Fibroblast of skin of scalp (primary cell): ENCODE measurements at places on chromosomes 2 and 18.

DNA sequence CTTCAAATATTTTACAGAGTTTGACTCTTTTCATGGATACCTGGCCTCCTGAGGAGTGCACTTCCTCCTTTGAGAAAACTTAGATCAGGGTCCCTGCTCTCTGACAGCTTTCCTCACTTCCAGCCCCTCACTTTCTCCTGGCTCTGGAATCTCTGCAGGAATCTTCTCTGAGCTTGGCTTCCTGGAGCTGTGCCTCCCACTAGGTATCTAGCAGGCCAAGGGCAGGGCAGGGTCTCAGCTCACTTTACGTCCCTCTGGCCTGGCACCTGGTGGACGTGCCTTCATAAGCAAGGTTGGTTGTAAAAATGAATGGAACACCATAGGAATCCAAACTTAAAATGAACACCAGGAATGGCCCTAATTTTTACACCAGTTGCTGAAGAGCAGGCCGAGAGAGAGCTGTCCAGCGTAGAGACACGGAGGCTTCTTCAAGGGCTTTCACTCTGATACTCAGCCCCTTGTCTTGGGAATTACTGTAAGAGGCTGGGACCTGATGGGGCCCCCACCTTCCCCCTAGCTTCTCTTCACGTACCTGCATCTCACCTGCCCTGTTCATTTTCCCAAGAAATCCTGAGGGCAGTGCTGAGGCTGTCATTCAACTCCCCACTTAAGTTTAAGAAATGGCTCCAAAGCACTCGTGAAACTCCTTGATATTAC is 426.9 kb upstream of the ID2 start:
- no peak for DNase-seq

- no peak for DNase-seq
Measured at GRCh38 chr2:233036162-233036838, 3.8 kb downstream of the NEU2 start.

GRCh38 chr18:76476665-76477561 is 18.1 kb downstream of the ZNF516 start:
- peak; percentile 77 for DNase-seq

DNA sequence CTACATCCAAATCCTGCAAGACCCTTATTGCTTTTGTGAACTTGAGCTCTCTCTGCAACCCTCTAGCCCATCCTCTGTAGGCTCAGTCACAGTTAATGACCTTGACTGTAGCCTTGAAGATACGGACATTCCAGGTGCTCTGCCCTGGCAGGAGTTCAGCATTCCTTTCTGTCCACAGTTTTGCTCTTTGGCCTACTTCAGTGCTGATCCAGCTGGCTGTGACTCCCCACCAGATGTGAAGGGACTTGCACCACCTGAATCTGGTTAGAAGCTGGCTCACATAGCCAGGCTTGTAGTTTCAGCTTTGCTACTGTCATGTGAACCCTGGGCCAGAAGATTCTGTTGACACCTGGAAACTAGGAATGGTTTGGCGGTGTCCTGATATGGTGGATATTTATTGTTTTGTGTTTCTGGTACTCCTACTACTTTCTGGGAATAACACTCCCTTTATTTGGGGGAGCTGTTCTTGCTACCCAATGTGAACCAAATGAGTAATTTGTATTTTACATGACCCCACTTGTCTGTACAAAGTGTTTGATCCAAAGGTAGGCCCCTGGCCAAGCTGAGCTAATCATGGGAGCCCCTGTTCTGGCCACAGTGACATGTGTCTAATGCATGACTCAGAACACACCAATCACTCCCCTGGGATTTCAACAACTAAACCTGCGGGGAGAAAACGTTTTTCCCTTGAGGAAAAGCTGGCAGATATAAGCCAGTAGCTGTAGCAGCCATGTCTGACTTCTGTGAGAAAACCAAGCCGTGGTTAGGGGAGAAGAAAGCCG is 73.4 kb downstream of the CDCA7 start:
- DNase-seq: no peak

DNA sequence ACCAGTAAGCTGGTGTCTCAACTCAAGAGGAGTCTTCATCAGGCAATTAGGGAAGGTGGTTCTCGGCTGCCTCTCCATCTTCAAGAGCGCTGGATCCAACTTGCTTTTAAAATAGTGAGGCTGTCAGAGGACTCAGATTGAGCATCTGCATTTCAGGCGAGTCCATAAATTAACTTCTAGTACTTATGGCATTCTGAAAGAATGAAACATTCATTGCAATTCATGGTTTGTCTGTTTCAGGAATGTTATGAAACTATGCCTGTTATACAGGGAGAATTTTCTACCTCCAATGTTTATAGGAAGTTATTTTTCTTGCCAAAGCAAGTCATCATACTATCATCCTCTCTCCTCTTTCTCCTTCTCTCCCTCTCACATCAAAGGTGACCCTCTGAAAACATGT is 883.2 kb downstream of the SLC4A3 start:
- DNase-seq: peak; percentile 63

- no peak for DNase-seq
Measured at GRCh38 chr2:136344339-136344738, 226.4 kb upstream of the CXCR4 start.

GRCh38 chr2:119553687-119554344 is 9.6 kb downstream of the CFAP221 start:
- no peak for DNase-seq

DNA sequence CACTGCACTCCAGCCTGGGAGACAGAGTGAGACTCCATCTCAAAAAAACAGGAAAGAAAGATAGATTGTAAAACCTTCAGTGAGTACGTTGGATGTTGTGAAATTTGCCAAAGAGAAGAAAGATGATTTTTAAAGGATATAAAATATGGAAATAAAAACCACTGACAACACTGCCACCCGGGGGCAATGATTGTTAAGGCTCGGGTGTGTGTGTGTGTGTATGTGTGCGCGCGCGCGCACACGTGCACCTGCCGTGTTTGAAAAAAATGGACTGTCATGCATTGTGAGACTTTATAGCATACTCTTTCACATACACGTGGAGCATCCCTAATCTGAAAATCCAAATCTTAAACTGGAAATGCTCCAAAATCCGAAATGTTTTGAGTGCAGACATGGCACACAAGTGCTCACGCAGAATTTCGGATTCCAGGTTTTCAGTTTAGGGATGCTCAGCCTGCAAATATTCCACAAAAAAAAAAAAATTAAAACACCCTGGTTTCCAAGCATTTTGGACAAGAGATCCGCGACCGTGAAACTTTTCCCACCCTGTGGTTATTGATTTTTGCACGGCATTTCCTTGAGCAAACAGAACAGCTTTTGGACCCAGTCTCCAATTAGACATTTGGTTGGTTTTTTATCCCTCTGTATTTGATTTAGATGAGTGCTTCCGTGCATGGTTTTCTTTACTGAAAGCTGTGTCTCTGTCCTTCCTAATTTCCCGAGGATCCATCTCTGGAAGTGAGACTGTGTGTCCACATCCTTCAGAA is 269.2 kb downstream of the AGAP1 start:
- DNase-seq: no peak
